ENCODE measurements at places on chromosomes 5 and 9. TPM values are rescaled to one million over a fixed set of nuclear protein-coding genes. Genes with fewer than 3 reads are reported as not detected.

The TDRD7 gene
- 14.7 TPM for total RNA-seq

The BAAT gene
- not detected for total RNA-seq

The KIAA1958 gene
- 1.9 TPM for total RNA-seq

The EIF4EBP3 gene
- 0.38 TPM for total RNA-seq

The SMC2 gene
- total RNA-seq: 10.1 TPM

The SPAAR gene
- total RNA-seq: 4.5 TPM

The OR13C3 gene
- not detected for total RNA-seq

The GLRA1 gene
- not detected for total RNA-seq

The SAXO1 gene
- total RNA-seq: not detected

The SMAD5 gene
- 68.3 TPM for total RNA-seq

The EQTN gene
- not detected for total RNA-seq

The CBY3 gene
- total RNA-seq: not detected

The MYMK gene
- total RNA-seq: not detected

The CCL27 gene
- not detected for total RNA-seq

The SARDH gene
- total RNA-seq: 0.33 TPM

The SLC6A19 gene
- not detected for total RNA-seq

All from vein endothelial cell (primary cell).